ENCODE measurements at places on chromosomes 7 and 10.

DNA sequence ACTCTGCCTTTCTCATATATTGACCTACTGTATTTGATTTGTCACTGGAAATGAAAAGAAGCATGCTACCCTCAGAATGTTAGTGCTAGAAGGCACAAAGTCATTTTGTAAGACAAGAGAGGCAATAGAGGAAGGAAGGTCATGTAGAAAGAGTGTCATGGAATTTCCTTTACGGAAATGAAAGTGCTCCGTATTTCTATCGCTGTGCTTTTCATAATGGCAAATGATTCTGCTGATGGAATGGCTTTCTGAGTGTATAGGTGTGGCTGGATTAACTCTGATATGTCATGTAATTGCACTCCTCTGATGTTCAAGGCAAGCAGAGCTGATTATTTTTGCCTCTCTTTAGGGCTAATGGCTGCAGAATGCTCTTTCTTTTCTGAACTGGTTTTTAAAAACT lies 15.5 kb upstream of the STEAP4 start:
- no peak overlapping the region for H3K27ac ChIP-seq
- no peaks in the 10 kb centered on the region for H3K27me3 ChIP-seq
- peaks cover 7% of the 10 kb centered on the region for H3K4me1 ChIP-seq
- H3K36me3 ChIP-seq: no peaks in the 10 kb centered on the region

DNA sequence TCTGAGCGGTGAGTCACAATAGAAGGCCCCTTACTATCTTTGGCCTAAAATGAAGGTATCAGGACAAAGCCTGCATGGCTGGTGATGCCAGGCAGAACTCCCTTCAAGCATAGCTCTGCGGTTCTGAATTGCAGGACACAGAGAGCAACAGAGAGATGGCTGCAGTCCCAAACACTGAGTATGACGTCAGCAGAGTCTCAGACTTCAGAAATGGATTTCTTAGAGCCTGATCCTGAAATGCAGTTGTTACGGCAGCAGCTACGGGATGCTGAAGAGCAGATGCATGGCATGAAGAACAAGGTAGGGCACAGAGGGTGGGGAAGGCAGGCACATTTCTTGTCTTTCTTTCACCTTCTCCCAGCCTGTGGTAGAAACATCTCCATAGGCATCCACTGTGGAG lies 13.5 kb downstream of the CCDC136 start:
- peaks cover 1% of the 10 kb centered on the region for H3K4me1 ChIP-seq
- no peaks in the 10 kb centered on the region for H3K27me3 ChIP-seq
- H3K27ac ChIP-seq: no peak overlapping the region
- no peak overlapping the region for H3K4me3 ChIP-seq
- H3K36me3 ChIP-seq: peaks cover 25% of the 10 kb centered on the region
- DNase-seq: no peak

- no peaks in the 10 kb centered on the region for H3K36me3 ChIP-seq
- H3K27ac ChIP-seq: no peak overlapping the region
- H3K4me1 ChIP-seq: no peaks in the 10 kb centered on the region
- H3K27me3 ChIP-seq: peaks cover 9% of the 10 kb centered on the region
Observed at GRCh38 chr10:125370578-125370977, 210.2 kb upstream of the CTBP2 start.

GRCh38 chr7:133837224-133837623 lies 289.9 kb upstream of the LRGUK start:
- no peak overlapping the region for H3K27ac ChIP-seq
- H3K4me1 ChIP-seq: no peaks in the 10 kb centered on the region
- no peak overlapping the region for H3K4me3 ChIP-seq
- peaks cover 24% of the 10 kb centered on the region for H3K36me3 ChIP-seq

DNA sequence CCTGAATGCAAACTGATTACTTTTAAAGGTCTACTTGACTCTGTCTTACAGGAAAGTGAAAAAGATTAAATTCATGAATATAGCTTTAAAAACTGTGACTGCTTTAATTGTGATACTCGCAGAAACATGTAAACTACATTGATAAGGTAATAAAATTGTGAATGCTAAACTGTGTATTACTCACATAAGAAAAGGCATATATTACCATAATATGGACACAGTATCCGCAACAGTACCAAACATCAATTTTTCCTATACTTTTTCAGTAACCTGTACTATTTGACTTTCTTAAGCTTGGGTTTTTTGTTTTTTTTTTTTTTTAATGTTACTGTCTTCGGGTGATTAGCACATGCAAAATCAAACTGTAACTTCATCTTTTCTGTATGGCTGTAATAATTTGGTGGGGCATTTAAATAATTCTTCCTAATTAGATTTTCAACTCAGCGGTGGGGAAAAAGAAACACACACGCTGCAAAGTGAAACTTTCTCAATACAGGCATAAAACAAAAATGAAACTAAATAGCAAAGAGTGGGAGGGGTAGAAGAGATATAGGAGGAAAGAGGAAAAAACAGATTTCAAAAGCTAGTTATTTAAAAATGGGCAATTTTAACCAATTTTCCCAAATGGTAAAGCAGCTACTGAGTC lies 23.2 kb downstream of the NT5C3A start:
- no peaks in the 10 kb centered on the region for H3K27me3 ChIP-seq
- peak overlapping the region; percentile 90 for H3K27ac ChIP-seq
- no peak for DNase-seq

DNA sequence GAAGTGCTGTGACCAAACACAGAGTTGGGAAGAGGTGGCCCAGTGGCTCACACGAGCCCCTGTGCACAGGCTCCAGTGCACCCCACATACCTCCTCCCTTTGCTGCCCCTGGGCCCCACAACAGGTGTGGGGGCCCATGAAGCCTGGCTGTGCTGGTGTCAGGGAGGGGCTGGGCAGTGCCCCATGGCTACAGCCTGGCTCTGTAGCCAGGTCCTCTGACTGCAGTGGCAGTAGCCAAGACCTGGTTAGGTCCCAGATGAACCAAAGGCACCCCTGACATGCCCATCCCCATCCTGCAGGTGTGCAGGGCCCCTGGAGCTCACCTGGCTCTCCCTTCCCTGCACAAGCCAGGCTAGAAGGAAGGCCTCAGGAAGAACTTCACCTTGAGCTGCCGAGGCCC lies 176.3 kb downstream of the GRID1 start:
- DNase-seq: no peak
- H3K4me1 ChIP-seq: no peaks in the 10 kb centered on the region
- peaks cover 11% of the 10 kb centered on the region for H3K27me3 ChIP-seq
- H3K4me3 ChIP-seq: no peak overlapping the region

DNA sequence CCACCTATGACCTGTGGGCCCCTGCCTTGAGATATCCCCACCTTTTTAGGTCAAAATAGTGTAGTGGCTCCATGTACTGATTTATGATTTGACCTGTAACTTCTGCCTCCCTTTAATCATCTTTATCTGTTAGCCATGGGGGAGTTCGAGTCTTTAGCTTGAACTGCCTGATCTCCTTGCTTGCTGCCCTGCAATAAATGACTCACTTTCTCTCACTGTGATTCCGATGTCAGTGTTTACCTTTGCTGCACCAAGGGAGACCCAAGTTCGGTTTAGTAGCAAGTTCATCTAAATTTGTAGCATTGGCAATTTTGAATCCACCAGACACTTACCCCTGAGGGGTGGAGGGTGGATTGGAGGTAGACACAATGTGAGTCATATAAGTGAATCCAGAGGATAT lies 814.6 kb upstream of the AUTS2 start:
- no peaks in the 10 kb centered on the region for H3K27me3 ChIP-seq
- H3K36me3 ChIP-seq: no peaks in the 10 kb centered on the region
- DNase-seq: no peak

DNA sequence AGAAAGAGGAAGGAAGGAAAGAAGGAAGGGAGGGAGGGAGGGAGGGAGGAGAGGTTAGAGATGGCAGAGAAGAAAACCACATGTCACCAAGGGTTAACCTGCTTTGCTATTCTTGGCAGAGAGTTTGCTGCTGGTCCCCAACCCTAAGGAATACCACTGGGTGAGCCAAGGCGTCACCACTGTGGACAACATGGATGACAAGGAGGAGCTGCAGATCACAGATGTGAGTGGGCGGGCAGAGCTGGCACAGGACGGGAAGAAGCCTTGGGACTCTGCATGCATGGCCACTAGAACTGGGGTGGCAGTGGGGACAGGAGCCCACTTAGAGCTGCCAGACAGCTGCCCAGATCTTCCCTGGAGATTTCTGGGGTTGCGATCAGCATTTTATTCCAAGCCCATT lies 17.2 kb upstream of the MYH16 start:
- DNase-seq: no peak
- H3K27ac ChIP-seq: no peak overlapping the region
- H3K36me3 ChIP-seq: no peaks in the 10 kb centered on the region

GRCh38 chr10:86162036-86162435 lies 204.6 kb downstream of the GRID1 start:
- no peaks in the 10 kb centered on the region for H3K4me1 ChIP-seq
- no peak overlapping the region for H3K4me3 ChIP-seq
- no peak overlapping the region for H3K27ac ChIP-seq
- no peaks in the 10 kb centered on the region for H3K36me3 ChIP-seq
- H3K27me3 ChIP-seq: no peaks in the 10 kb centered on the region

DNA sequence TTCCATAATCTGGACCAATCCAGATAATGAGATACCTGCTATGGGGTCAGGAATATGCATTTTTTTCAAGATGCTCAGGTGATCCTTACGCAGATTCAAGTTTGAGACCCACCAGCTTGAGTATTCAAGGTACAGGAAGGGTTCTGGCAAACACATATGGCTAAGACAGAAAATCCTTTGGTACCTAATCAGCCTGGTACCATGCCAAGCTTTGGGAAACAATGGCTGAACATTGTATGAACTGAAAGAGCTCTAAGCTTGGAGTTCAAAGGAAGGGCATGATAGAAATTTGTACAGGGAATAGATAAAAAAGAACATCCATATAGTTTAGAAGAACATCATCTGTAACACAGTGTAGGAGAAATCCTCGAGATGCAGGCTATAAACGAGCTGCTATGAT lies 382.7 kb downstream of the THSD7A start:
- DNase-seq: no peak
- no peaks in the 10 kb centered on the region for H3K4me1 ChIP-seq
- H3K27ac ChIP-seq: no peak overlapping the region
- H3K27me3 ChIP-seq: no peaks in the 10 kb centered on the region

DNA sequence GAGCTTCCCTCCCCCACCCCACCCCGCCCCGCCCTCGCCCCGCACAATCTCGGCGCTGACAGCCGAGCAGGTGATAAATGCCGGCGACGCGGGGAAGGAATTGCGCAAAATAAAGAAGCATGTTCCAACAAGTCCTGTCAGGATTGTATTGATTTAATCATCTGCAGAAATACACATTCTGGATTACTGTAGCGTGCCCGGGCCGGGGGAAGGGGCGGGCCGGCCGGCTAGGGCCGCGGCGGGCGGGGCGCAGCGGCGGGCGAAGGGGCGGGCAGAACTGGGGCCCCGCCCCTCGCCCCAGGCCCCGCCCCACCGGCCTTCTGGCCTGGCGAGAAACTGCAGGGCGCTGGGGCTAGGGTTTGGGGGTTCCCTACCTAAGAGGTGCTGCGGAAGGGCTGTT lies 88.9 kb upstream of the PAX2 start:
- no peak for DNase-seq
- H3K4me1 ChIP-seq: peaks cover 31% of the 10 kb centered on the region
- no peaks in the 10 kb centered on the region for H3K36me3 ChIP-seq
- no peak overlapping the region for H3K27ac ChIP-seq

GRCh38 chr10:72309290-72310240 lies 35.8 kb downstream of the DDIT4 start:
- H3K27ac ChIP-seq: peak overlapping the region; percentile 91
- no peak for DNase-seq
- H3K4me1 ChIP-seq: peaks cover 70% of the 10 kb centered on the region
- no peaks in the 10 kb centered on the region for H3K27me3 ChIP-seq

DNA sequence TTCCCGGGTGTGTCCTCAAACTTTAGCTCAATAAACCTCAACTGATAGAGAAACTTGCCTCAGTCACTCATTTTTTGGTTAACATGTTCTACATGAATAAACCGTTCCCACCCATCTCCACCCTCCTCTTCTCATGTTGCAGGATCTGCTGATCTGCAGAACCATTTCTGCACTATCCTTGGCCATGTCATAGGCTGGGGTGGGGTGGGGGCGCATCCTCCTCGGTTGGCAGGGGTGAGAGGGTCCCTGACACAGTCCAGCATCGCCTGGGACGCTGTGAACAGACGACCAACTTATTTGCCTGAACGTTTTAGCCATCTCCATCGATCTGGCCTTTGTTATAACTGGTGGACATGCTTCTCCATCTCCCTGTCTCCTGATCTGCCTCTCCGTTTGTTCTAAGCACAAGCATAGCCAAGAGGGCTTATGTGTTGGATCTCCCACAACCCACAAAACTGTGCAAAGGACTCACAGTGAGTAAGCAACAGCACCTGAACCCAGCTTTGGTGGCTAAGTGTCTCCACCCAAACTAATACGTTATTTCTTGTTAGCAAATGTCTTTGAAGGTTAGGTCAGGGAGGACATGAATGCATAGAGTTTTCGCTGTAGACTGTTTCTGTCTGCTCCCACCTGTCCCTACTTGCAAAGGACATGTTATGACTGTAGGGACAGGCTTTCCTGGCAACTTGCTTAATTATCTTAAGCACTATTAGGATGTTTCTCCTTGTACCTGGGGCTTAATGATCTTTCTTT lies 51.7 kb downstream of the PRKCQ start:
- no peak overlapping the region for H3K4me3 ChIP-seq
- DNase-seq: no peak
- H3K27ac ChIP-seq: peak overlapping the region; percentile 97
- no peaks in the 10 kb centered on the region for H3K27me3 ChIP-seq
- H3K36me3 ChIP-seq: peaks cover 51% of the 10 kb centered on the region
- H3K4me1 ChIP-seq: peaks cover 91% of the 10 kb centered on the region

DNA sequence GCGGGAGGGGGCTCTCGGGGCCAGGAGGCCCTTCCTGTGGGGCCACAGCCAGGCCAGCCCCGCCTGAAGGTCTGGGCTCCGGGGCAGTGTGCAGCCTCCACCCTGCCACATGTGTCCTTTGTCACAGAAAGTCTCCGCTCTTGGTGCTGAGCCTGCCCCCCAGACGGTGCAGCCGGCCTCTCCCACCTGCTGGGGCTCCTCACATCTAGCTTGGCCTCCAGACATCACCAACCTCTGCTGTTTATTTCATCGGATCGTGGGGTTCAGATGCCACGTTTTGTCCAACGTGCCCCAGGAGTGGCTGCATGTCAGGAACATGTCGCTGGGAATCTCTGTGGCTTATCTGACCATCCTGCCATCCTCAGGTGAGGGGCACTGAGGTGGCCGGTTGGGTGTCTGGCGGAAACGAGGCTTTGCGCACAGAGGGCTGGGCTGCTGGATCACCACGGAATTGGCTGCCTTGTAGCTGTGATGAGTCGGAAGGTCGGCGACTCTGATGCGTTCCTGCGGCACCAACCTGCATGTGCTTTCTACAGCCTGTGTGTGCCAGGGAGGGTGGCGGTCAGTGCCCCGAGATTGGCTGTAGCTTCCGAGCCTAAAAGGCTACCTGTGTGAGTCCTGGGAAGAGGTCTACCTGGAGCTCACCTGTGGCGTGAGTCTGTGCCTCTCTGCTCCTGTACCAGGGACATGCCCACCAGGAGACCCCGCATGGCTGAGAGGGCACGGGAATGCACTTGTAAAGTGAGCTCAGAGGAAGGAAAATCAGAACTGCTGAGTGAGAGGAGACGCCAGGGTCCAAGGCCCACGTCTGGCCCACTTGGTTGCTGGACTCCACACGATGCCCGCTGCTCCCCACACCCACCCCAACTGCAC lies 316.4 kb downstream of the DNAJB6 start:
- no peaks in the 10 kb centered on the region for H3K27me3 ChIP-seq
- H3K27ac ChIP-seq: no peak overlapping the region
- no peak for DNase-seq
- no peak overlapping the region for H3K4me3 ChIP-seq

GRCh38 chr7:142542942-142543341 lies 206.3 kb upstream of the PRSS1 start:
- H3K27ac ChIP-seq: peak overlapping the region; percentile 2
- no peak for DNase-seq
- no peaks in the 10 kb centered on the region for H3K27me3 ChIP-seq
